A549 (cell line): ENCODE measurements at places on chromosomes 12 and 14.

DNA sequence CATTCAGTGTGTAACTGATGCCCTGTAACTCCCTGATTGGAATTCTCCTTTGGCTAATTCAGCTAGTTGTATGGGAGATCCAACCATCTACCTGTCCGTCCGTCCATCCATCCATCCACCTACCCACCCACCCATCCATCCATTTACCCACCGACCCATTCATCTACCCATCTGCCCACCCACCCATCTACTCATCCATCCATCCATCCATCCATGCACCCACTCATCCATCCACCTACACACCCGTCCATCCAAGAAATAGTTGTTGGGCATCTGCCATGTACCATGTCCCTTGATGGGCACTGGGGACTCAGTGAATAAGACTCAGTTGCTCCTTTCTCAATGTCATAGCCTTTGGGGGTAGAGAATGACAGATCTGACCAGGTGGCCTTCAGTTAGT, 48.1 kb downstream of the CCDC92 start:
- no peak for DNase-seq

DNA sequence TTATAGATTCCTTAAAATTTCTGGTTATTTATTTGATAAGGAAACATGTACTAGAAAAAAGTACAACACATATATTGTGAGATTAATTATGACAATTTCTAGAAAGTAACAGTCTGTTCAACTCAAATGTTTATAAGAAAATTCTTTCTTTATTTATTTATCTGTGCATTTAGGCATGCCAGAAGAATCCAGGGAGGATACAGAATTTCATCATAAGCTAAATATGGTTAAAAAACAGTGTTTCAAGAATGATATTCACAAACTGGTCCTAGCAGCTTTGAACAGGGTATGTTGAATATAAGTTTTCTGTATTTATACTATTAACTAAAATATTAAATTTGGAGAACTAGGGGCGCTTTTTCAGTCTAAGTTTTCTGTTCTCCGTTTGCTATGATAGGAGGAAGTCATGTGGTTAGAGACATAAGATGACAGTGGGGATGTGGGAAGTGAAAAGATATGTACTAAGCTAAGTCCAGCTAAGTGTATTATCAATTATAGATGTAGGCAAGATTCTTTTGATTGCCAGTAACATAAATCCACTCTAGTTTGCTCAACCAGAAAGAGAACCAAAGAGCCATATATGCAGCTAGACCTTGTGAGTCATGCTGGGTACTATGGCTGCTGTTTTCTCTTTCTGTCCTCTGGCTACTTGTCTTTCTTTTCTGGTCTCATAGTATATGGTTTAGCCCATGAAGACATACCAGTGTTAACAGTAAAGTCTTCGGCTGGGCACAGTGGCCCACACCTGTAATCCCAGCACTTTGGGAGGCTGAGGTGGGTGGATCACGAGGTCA, 39.0 kb downstream of the LRRK2 start:
- DNase-seq: no peak

DNA sequence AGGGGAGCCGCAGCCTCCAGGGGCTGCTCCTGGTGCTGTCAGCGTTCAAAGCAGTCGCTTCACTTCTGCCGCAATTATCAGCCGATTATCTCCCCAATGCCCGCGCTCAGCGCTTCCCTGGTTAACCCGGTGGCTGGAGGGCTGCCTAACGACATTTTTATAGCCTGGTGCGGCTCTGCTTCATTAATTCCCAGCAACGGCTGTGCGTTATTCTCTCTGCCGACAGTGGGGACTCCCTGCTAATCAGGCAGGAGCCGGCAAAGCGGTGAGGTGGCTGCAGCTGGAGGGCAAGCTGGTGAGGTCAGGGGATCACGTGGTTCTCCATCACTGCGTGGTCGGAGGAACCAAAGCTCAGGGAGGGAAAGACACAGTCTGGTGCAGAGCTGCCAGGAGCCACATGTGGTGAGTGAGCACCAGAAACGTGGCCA, 62.9 kb downstream of the GLRX5 start:
- no peak for DNase-seq

DNA sequence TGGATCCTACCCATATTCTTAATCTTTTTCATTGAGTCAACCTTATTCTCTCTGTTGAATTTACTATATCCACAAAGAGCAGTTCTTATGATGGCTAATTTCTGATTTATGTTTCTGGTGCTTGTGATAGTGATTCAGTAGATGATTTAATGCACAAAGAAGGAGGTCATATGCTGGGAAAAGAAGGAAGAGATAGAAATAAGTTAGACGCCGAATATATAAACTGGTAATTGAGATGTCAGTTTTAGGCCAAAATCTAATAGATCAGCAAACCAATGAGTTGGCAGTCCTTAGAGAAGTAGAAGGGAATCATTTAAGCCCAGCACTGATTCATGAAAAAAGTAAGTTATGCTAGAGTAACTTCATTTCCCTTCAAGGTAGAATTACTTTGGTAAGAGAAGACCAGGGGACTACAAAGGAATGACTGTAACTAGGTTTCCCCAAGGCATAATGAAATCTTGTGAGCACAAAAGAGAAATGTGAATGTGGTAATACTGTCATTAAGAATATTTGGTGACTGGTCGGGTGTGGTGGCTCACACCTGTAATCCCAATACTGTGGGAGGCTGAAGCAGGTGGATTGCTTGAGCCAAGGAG, 132.4 kb downstream of the TGFB3 start:
- DNase-seq: no peak

- DNase-seq: no peak
Observed at GRCh38 chr14:61215222-61216020, 65.7 kb downstream of the TMEM30B start.
